ENCODE measurements at places on chromosomes 1 and 21.

DNA sequence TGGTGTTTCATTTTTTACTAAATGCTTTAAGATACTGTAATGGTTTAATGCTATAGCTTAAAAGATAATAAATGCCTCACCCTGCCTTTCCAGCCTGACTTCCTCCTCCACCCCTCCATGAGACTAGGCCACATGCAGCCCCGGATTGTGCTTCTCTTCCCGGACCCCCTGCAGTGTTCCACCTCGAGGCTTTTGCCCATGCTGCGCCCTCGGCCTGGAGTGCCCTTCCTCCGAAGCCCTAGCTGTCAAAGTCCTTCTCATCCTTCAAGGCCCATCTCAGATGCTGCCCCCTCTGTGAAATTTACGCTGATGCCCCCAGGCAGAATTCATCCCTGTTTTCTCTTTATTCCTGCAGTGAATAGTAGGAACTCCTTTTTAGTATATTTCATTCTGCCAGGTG is 98.5 kb downstream of the ATP5PO start:
- no peak for ATAC-seq

DNA sequence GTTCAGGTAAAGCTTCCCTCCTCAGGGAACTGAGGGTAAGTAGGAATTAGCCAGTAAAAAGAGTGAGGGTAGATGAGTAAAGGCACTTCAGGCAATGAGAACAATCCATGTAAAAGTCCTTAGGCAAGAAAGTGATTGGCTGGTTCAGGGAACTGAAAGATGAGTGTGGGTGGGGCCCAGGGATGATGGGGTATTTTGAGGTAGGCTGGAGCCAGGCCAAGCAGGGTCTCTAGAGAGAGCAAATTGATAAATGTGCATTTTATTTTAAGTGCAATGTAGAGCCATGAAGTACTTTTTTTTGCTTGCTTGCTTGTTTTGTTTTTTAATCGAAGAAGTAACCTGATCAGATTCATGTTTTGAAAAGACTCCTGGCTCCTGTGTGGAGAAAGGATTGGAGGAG is 26.5 kb downstream of the OSBPL9 start:
- no peak for ATAC-seq

- no peak for ATAC-seq
Observed at GRCh38 chr1:204920511-204920910, 49.8 kb downstream of the NFASC start.

DNA sequence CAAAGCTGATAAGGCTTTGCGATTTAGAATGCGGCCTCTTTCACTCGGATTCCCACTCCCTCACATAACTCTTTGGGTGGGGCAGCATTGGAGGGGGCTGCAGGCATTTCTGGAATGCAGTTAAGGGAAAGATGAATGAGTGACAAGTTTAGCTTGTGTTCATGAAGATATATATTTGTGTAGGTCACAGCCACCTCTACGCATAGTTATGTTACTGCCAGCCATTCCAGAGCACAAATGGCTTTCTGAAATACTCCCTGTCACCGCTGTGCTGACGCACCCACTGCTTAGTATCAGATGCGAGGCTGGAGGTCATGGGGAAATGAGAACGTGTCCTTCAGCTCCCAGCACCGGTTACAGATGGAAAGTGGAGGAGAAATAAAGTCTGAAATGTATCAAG is 54.1 kb upstream of the ATP1A1 start:
- no peak for ATAC-seq

GRCh38 chr1:57934745-57935144 is 510.9 kb upstream of the DAB1 start:
- ATAC-seq = no peak

DNA sequence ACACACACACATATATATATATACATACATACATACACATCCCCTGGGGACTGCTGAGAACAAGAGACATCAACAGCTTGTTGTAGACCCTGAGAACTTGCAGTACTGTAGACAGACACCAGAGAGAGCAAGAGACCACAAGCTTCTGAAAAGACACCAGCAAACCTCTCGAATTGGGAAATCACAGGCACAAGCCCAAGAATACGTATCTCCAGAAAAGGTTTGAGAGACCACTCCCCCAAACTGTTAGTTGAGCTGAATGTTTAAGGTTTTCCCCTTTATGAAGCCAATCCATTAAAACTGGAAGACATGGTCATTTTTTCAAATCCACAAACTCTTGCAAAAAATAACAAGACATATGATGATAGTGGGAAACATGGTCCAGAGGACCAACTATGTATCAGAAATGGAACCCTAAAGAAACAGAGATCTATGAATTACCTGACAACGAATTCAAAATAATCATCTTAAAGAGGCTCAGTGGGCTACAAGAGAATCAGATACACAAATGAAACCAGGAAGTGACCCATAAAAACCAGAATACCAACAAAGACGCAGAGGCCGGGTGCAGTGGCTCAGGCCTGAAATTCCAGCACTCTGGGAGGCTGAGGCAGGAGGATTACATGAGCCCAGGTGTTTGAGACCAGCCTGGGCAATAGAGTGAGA is 45.1 kb downstream of the SLC2A1 start:
- peak; percentile 88 for ATAC-seq

DNA sequence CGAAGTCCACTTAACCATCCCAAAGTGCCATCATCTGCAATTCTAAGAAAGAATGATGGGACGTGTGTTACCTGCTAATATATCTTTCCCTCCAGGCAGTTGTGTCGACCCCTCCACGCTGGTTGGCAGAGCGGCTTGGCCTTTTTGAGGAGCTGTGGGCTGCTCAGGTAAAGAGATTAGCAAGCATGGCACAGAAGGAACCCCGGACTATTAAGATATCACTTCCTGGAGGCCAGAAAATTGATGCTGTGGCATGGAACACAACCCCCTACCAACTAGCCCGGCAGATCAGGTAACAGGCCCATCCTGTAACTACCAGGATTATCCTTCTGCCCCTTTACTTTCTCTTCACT is 520 bp downstream of the TARS2 start:
- ATAC-seq = no peak

DNA sequence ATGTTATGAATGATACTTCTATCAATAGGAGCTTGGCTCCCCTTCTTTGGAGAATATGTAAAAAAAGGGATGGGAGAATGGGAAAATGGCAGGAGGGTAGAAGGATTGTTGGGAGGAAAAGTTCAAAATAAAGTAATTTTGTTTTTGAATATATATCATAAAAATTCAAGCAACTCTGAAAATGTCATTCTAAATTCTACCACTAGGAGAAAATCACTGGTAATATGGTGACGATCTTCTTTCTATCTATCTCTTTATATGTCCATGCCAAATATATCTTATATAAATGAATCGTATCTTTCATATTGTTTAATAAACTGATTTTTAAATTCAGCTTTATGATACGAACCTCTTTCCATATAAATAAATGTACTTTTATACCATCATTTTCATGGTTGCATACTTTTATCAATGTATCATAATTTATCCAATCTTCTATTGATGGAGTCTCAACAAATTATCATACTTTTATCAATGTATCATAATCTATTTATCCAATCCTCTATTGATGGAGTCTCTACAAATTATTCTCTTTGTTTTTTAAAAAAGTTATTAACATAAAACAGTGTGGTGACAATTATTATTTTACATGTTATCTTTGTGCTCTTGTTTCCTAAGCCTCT is 73.7 kb upstream of the MARK1 start:
- ATAC-seq = no peak

DNA sequence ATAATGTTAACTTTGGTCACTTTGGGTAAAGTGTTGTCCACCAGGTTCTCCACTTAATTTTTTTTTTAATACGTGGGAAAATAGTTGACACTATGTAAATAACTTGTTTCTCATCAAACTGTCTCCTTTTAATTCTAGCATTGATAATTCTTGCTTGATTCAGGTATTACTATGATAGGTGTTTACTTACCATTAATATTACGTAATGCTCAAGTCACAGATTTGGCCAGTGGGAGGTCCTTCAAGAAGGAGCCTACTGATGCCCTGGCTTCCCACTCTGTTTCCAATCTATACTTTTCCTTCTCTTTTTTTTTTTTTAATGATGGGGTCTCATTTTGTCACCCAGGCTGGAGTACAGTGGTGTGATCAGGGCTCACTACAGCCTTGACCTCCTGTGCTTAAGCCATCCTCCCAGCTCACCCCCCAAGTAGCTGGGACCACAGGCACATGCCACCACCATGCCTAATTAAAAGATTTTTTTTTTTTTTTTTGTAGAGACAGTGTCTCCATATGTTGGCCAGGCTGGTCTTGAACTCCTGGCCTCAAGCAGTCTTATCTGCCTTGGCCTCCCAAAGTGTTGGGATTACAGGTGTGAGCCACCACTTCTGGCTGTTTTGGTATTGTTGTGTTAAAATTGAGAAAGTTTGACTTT is 29.9 kb downstream of the YTHDF2 start:
- ATAC-seq = no peak

GRCh38 chr1:188017921-188018320 is 1189.2 kb downstream of the PLA2G4A start:
- no peak for ATAC-seq

GRCh38 chr1:157773493-157774350 is 3.2 kb downstream of the FCRL2 start:
- ATAC-seq = 0 out of 3 replicates have a peak, but pooled peaks have one; percentile 42

- ATAC-seq = no peak
Observed at GRCh38 chr1:205880923-205881322, 31.0 kb upstream of the PM20D1 start.

GRCh38 chr1:106814418-106814817 is 242.1 kb upstream of the PRMT6 start:
- ATAC-seq = no peak

GRCh38 chr1:108051631-108052377 is 86.8 kb upstream of the VAV3 start:
- no peak for ATAC-seq

DNA sequence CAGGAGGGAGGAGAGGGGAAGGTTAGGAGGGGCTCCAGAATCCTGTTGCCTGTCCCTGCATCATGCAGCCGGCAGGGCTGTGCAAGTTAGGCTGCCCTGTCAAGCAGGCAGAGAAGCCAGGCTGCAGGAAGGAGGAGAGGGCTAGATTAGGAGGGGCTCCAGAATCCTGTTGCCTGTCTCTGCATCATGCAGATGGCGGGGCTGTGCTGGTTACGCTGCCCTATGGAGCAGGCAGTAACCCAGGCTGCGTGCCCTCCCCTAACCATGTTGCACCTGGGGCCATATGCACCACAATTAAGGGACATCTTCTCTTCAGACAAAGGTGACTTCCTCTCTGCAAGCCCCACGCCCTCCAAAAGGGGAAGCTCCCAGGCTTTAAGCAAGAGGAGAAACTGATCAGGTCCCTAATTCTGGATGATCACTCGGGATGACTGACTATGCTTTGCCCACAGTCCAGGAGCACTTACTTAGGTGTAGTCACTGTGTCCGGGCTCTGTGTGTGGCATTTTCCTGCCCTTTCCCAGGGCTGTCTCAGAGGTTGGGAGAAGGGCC is 457.4 kb downstream of the SETD4 start:
- ATAC-seq = no peak

DNA sequence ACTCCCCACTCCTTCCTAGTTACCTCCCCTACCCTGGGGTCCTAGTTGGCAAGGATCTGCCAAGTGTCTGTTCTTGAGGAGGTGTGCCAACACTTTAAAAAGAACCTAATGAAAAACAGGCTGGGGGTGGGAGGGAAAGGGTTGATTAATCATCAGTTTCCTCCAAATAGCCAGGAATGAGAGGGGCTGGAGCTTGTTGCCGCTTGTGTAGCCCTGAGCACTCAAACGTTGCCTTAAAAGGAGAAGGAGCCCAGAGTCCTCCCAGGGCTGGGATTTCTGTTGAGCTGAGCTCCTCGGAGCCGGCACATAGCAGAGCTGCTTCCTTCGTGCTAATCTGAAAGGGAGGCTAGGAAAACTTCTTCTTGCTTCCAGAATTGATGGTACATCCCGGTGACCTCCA is 15.9 kb downstream of the SHISA4 start:
- peak; percentile 96 for ATAC-seq

DNA sequence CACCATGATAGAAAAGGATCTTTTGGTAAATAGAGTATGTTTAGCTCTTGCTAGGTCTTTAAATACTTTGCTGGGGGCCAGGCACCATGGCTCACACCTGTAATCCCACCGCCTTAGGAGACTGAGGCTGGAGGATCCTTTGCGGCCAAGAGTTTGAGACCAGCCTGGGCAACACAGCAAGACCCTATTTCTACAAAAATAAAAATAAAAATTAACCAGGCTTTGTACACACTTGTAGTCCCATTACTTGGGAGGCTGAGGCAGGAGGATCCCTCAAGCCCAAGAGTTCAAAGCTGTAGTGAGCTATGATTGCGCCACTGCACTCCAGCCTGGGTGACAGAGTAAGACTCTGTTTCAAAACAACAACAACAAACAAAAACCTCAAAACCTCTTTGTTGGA is 1.1 kb upstream of the KCNE2 start:
- no peak for ATAC-seq

DNA sequence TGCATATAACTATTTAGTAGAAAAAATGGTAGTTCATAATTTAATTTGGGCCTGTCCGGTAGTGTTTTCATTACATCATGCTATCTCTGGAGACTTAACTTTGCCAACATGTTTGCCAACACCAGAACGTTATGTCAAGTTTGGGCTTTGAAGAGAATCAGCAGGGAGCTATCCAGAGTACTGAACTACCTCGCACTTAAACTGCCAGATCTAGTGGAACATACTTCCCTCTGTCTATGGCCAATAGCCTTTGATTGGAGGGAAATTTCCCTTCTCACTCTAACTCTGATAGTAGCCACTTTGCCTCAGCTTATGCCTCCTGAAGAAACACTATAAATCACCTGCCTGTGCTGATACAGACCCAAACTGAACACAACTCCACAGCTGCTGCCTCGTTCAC is 10.0 kb downstream of the LRRC53 start:
- ATAC-seq = peak; percentile 59

DNA sequence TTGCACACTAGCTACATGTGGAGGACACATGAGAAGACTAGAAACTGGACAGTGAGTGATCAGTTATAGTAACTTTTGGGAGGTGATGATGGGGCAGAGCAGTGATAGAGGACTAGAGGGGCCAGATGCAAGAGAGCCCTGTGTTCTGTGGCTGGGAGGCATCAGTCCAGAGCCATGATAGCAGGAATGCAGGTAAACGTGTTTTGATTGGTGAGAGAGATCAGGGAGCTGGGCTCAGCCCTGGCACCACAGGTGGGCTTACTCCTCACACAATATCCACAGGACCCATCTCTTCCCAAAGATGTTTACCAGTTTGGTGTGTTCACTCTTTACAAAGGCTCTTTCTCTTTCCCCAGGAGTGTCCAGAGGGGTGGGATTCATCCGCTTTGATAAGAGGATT is 86.5 kb downstream of the ELAVL4 start:
- no peak for ATAC-seq

- ATAC-seq = no peak
Observed at GRCh38 chr1:205287767-205288559, 33.6 kb downstream of the NUAK2 start.

GRCh38 chr1:80401757-80402156 is 1395.2 kb upstream of the ADGRL4 start:
- ATAC-seq = no peak

- no peak for ATAC-seq
Observed at GRCh38 chr1:175410560-175410959, 218.0 kb upstream of the KIAA0040 start.
